ENCODE measurements at places on chromosomes 11 and 22. TPM values are rescaled to one million over a fixed set of nuclear protein-coding genes. Genes with fewer than 3 reads are reported as not detected.

- no peak for DNase-seq
These were observed 2.1 kb upstream of the HSPA8 start for GRCh38 chr11:123063826-123064657.

DNA sequence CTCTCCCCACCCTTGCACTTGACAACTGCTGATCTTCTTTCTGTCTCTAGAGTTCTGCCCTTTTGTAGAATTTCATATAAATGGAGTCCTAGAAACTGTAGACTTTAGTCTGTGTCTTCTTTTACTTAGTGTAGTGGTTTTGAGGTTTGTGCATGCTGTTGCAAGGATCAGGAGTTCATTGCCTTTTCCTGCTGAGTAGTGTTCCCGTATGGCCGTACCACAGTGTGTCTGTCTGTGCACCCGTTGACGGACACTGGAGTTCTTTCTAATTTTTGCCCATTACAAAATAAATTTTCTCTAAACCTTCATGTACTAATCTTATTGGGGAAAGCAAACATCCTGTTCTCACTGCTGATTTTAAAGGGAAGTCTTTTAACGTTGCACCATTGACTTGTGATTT is 138.1 kb downstream of the TBC1D22A start:
- no peak for DNase-seq

- DNase-seq, result no peak
These were observed 11.8 kb upstream of the FXYD2 start for GRCh38 chr11:117836077-117836960.

DNA sequence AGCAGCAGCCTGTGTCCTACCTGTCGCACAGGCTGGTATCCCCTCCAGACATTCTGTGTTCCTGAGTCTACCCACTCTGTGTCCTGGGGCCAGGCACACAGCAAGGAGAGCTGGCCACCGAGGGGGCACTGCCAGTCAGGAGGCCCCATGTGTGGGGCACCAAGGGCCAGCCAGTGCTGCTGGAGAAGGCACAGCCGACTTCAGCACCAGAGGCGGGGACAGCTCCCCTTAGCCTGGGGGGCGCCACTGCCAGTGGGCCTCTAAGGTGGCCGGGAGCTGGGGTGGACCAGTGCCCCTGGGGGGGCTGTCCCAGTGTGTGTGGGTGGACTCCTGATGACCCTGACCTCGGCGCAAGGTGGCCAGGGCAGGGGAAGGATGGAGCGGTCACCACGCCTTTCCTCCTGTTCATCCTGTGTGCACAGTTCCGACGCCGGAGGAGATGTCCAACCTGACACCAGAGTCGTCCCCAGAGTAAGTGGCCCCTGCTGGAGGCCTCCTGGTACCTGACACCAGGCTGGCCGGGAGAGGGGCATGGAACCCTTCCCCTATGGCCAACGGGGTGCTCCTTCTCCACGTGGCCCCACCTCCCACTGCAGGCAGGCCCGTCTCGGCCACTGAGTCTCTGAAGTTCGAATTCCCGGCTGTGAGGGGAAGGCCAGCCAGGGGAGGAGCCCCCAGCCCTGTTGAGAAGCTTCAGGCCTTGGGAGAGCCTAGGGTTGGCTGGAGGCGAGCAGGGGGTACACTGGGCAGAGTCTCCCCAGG is 35.4 kb downstream of the MOB2 start:
- no peak for DNase-seq

DNA sequence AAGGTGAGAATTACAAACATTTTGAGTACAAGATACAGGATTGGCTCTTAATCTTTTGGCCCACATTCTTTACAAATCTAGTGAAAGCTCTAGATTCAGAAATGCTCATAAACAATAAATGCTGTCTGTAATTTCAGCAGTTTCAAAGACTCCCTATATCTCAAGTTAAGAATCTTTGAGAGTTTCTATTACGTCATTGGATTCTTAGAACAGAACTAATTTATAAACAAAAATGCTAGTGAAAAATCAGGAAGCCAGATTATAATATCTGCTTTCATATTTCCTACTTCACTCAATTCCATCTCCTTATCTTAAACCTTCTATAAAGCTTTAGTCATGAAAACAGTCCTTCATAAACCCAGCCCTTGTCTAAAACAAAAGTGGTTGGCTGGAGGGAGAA is 32.1 kb downstream of the CTSC start:
- no peak for DNase-seq

The COA4 gene
- total RNA-seq, result 106 TPM

DNA sequence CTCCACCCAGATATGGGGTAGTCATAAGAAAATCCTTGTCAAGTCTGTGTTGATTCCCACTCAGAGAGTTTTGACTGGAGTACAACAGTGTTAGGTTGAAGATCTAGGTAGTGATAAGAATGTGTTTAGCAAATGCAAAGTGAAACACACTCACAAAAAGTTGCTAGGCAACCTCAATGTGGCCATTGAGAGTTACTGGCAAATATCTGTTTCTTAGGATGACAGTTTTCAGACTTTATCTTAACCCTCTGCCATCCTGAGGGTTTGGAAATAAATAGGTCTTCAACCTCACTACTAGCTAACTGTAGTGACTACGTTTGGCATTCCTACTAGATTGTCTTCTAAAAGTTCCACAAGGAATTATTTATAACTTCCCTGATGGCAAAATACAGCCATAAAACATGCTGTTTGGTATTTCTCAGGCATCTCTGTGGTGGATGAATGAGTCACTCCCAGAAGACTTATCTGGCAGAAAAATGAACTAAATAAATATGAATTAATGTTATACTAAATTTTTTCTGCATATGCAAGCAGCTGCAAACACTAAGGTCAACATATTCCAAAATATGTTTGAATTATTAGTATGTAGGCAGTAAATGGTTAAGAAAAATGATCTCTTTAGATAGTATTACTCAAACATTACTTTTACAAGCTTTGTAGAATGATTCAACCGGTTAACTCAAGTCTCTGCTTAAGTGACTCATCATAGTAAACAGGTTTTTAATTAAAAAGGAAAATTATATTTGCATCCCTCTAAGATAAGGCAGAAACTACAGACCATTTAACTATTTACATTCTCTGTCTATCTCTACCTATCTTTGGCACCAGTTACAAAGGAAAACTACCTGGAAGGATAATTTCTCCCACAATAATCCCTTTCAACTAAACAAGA is 17.1 kb upstream of the SYTL2 start:
- peak; percentile 60 for DNase-seq

The GLYAT gene
- not detected for total RNA-seq

The ZNRD2 gene
- total RNA-seq, result 69.6 TPM

DNA sequence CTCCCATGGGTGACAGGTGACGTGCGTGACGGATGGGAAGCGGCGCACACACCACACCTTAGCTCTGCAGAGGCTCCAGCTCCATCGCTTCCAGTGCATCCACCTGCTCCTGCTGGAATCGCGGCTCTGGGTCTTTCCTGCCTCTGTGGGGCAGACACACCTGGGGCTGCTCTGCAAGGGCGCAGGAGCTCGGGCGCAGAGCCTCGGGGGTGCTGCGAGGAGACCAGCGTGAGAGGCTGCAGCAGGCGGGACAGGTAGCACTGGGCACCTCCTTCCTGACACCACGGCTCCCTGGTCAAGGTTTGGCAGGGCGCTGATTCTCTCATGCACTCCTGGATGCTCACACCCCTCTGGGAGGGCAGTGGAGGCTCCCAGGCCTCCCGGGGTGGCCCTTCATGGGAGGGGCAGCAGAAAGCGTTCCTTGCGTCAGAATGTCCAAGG is 1494.3 kb downstream of the BRD1 start:
- no peak for DNase-seq

The POU2F3 gene
- total RNA-seq, result not detected

- DNase-seq, result no peak
These were observed 22.1 kb upstream of the MMP7 start for GRCh38 chr11:102552447-102553194.

DNA sequence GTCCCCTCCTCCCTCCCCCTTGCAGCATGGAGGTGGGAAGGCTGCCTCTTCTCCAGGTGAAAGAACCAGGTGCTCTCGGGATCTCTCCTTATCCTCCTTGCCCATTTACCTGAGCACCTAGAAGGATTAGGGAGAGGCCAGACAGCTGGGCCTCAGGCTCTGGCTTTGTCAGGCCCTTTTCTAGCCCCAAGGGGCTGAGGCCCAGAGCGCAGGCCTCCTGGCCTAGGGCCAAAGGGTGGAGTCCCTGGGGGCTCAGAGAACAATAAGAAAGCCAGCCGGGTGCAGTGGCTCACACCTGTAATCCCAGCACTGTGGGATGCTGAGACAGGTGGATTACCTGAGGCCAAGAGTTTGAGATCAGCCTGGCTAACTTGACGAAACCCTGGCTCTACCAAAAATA is 5.4 kb upstream of the TTLL1 start:
- no peak for DNase-seq

DNA sequence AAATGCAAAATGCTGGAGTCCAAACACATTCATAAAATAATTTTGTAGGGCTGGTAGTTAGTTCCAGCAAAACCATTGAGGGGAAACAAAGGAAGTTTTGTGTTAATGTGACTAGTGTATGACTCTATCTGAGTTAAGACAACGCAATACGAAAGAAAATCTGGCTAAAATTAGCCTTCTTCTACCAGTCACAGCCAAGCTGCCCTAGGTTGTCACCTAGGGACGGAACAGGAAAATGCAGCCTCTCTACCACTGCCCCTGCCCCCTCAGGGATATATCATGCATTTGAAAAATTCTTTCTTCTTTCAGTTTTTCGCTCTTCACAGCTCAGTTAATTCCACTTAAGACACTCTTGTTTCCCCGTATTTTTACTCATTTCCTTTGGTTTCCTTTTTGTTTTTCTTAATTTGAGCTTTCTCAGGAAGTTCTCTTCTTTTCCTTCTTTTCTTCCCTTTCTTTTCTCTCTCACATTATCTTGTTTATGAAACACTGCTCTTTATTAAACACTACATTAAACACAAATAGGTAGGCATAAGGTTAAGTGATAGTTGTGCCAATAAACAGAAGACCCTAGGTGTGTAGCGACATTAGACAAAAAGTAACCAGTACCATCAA is 30.6 kb downstream of the KIRREL3 start:
- DNase-seq, result no peak

DNA sequence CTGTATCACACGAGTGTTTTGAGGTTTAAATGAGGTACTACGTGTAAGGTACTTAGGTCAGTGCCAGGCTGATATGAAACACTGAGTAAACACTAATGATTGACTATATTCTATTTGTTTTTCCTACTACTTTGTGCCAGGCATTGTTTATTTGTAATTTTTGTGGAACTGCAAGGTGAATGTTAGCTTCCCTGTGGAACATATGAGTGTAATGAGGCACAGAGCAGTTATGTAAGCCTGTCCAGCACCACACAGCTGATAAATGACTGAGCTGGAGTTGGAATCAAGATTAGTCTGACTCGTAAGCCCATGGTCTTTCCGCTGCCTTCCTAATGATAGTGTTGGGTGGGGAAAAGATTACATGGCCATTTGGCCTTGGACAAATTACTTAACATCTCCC is 5.9 kb downstream of the SLC37A2 start:
- no peak for DNase-seq

The PGA3 gene
- total RNA-seq, result not detected

DNA sequence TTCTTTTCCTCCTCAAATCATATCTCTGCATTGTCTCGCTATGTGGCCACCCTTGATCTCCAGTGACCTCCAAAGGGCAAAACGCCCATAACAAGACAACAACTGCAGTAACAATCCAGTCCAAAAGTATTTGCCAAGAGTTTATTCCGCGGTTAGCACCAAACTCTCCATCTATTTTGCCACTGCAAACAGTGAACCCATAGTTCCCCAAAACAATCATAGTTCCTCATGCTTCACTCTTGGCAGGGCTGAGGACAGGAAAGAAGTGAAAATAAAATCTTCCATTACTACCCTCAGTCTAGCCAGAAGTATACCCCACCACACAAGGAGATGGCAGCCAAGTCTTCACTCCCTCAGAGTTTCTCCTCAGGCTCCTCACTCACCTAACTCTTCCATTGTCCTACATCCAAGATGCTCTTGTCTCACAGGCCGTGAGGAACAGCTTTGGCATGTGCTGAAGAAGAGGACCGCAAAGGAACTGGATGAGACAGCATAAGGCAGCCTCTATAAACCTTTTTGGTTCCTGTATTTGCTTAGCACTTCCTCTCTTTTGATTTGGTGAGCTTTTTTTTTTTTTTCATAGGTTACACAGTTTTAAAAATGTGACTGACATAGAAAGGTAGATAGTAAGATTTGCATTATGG is at the start of gene LPXN:
Gene LPXN, minus strand, starts transcription at position 480 of the 644 bp plus-strand sequence. Its CDS starts 84 bp downstream, at position 396.
- DNase-seq, result peak; percentile 65
